GM10248 (cell line): ENCODE measurements at places on chromosomes 5 and 9.

- peak; percentile 8 for DNase-seq
These were observed 1201.4 kb upstream of the C9orf72 start for GRCh38 chr9:28774433-28775235.

- DNase-seq, result no peak
These were observed 90.2 kb upstream of the BOD1 start for GRCh38 chr5:173706700-173707099.

DNA sequence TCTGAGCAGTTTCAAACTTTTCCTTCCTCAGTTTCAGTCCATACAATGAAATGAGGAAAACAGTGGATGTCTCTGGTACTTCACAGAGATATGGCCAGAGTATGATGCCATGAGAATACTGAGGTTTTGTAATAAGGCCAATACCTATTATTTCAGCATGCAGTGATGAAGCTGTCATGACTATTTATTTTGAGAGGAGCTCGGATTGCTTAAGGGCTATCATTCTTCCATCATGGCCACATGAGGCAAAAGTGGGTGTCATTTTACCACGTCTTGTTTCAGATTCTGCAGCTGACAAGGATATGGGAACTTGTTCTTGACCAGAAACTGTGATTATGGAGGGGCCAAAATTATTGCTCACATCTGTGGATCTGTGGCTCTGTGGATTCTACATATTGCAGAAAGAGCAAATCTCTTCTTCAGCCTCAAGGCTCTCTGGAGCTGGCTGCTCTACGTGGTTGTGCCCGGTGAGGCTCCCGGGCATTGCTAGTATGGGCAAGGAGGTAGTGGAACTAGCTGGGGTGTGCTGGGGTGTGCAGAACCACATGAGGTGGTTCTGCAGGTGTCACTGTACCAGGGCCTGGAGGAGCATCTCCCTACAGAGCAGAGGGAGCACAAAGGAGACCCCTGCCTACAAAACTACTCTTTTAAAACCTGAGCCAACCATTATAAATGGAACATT, 180.3 kb downstream of the SEMA6A start:
- DNase-seq, result no peak

DNA sequence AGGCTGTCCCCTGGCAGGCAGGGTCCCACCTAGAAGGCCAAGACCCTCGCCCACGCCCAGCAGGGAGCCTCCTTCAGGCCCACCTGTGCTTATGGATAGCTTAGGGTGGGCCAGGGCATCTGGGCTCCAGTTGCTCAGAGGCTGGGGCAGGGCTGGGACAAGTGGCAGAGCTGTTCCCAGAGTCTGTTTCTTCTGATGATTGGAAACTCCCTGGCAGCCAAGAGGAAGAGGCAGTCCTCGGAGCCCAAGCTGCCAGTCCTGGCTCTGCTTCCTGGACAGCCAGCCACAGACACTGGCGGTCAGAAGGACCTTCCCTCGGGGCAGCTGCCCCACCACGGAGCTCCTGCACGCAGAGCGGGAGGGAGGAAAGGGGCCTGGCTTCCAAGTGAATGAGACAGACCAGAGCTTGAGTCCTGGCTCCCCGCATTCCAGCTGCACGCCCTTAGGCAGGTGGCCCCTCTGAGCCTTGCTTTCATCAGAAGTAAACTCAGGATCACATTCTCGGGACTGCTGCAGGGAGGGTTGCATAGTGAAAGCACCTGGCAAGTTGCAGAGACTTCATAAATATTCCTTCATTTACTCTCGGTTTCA, 37.9 kb upstream of the GABRP start:
- no peak for DNase-seq

GRCh38 chr9:83396342-83396741, 141.9 kb downstream of the FRMD3 start:
- no peak for DNase-seq

DNA sequence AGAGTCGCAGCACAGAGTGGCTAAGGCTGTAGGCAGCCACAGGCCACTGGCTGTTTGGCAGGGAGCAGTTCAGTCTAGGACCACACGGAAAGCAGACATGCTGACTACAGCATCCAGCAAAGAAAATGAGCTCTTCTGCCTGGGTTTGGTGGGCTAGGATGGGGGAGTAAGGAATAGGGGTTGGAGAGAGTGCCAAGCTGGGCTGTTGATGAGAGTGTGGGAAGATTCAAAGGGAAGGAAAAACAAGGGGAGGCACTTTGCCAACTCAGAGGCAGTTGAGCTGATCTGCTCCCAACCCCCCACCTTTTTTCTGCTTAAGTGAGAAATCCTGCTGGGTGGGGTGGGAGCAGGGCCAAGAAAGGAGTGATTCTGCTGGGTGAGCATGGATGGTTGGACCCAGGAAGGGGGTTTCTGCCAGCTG, 35.9 kb downstream of the SVEP1 start:
- DNase-seq, result no peak

DNA sequence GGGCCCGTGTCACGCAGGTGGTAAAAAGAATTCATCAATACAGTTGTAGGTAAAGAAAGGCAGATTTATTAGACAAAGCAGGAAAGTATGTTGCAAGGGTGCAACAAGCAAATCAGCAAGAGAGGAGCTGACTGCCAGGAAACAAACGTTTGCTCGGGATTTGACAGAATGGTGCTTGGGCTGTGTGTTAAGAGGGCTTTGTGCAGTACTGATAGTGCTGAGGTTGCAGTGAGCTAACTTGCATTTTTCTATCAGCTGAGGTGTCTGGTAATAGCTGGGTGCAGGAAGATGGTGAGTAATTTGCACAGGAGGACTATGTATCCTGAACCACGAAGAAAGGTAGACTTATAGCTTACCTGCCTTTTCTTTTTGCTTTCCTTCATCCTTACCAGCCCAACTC, 3.9 kb upstream of the RARS1 start:
- DNase-seq, result no peak

GRCh38 chr9:130140706-130141105, 31.5 kb upstream of the NCS1 start:
- DNase-seq, result no peak

- DNase-seq, result no peak
These were observed 241.7 kb upstream of the GAS1 start for GRCh38 chr9:87189006-87189405.

DNA sequence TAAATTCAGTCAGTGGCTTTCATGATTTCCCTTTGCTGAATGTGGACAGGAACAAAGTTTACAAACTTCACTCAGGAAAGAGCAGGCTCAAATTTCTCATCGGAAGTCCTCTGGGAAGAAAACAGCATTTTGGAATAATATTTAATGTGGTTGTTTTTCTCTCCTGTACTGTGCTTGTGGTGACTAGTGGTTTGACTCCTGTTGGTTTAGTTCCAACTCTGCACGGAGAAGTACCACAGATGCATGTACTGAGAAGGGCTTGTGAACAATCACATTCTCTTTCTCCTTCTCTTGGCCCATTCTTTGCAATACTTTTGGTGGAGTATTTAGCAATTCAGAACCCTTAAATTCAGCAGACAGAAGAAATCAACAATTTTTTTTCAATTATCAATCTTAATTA, 13.3 kb downstream of the MPDZ start:
- DNase-seq, result no peak
